GM23338 (cell line): ENCODE measurements at places on chromosomes 4 and X. TPM values are rescaled to one million over a fixed set of nuclear protein-coding genes. Genes with fewer than 3 reads are reported as not detected.

The GLUD2 gene
- 1.5 and 1.9 TPM in 2 replicates for total RNA-seq

The ODAPH gene
- total RNA-seq: not detected in 2 replicates

The ACE2 gene
- 0.10 TPM in 1 of 2 replicates, not detected in the other for total RNA-seq

The MTMR8 gene
- 2.8 and 8.8 TPM in 2 replicates for total RNA-seq

The PRPS1 gene
- 149 and 189 TPM in 2 replicates for total RNA-seq

The S100P gene
- total RNA-seq: 0.43 TPM in 1 of 2 replicates, not detected in the other

The PFKFB1 gene
- not detected in 2 replicates for total RNA-seq

The SPATA18 gene
- 2.5 and 4.2 TPM in 2 replicates for total RNA-seq

The MAGEE1 gene
- 10.0 and 11.6 TPM in 2 replicates for total RNA-seq

The HSFX3 gene
- total RNA-seq: not detected in 2 replicates

The ALAS2 gene
- 0.50 TPM in 1 of 2 replicates, not detected in the other for total RNA-seq

The ING2 gene
- total RNA-seq: 18.5 and 21.5 TPM in 2 replicates

The SGMS2 gene
- 0.35 and 0.43 TPM in 2 replicates for total RNA-seq
